ENCODE measurements at places on chromosomes 11 and 22.

DNA sequence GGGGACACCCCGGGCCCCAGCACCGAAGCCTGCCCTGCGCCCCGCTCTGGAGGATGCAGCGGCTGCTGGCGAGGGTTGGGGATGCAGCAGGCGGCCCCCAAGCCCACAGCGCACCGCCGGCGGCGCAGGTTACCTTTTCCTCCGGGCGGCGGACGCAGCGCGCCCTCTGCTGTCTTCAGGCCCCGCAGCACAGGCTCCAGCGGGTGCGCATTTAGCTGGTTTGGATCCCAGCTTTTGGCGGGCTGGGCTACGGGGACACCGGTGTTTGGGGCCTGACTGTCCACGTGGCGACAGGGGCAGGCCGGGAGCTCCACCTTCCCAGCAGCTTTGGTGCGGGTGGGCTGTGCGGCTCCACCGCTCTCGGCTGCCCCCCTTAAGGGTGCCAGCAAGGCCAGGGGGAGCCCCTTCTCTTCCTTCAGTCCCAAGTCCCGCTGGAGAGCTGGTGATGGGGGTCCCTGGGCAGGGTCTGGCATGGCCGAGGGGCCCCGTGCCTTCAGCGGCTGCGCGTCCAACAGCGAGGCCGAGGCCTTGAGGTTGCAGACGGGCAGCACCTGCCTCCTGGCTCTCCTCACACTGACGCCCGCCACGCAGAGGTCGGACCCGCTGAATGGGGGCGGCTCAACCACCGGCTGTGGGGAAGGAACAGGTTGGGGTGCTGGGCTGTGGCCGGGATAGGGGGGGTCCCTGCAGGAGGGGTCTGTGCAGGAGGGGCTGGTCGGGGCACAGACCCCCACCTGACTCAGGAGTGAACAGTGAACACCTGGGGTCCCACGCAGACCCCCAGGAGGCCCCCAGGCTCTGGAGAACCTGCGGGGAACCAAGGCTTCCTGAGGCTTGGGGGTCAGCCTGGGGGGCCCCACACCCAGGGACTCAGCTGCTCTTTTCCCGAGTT is 18.0 kb upstream of the IL17REL start:
- DNase-seq: peak; percentile 72

DNA sequence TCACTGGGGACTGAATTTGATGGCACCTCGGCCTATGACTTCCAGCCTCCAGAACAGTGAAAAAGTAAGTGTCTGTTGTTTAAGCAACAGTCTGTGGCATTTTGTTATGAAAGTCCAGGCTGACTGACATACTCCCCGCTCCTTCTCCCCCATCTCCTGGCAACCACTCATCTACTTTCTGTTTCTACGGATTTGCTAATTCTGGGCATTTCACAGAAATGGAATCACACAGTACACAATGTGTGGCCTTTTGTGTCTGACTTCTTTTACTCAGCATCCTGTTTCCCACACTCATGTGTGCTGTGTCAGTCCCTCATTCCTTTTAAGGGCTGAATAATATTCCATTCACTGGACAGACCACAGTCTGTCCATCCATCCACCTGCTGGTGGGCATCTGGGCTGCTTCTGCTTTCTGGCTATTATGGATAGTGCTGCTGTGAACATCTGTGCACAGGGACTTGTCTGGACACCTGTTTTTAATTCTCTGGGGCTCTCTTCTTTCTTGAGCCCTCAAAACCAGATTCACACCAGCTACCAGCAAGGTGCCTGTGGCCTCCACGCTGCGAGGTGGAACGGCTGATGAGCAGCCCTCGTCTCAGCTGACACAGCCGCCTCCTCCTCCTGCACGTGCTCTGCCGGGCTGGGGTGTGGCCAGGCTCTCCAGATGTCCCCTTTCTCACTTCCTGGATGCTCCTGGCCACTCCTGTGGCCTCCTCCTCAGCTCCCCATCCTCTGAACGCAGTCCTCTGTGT is 333.1 kb downstream of the CTTN start:
- DNase-seq: no peak

DNA sequence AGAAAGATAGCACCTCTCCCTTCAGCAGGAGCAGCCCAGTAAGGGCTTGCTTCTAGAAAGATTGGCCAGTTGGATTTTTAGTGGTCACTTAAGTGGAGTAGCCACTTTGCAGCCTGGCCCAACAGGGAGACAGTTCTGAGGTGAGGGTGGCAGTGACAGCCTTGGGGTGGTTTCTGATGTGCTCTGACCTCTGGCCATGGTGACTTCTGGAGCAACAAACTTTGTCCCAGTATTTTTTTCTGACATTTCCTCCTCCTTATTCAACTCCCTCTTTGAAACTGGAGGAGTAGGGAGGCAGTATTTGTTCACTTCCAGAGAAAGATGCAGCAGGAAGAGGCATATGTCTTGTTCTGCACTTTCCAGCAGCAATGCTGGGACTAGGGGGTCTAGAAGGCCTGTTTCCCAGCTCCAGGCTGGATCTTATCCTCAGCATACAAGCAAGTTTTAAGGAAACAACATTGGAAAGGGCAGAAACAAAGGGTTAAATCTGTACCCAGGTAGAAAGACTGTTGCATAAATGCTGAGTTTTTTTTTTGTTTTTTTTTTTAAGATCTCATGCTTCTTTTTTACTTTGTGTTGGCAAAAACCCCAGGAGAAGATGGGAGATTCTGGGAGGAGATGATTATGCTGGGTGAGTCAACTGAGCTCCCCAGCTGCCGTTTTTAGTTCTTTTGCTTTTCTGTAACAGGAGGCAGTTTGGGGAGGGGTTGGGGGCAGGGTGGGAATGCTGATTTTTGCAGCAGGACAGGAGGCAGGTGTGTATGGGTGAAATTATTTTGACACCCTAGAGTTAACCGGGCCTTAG is 37.2 kb downstream of the RCOR2 start:
- no peak for DNase-seq

GRCh38 chr11:111423250-111423615 is 44.2 kb upstream of the POU2AF1 start:
- no peak for DNase-seq

DNA sequence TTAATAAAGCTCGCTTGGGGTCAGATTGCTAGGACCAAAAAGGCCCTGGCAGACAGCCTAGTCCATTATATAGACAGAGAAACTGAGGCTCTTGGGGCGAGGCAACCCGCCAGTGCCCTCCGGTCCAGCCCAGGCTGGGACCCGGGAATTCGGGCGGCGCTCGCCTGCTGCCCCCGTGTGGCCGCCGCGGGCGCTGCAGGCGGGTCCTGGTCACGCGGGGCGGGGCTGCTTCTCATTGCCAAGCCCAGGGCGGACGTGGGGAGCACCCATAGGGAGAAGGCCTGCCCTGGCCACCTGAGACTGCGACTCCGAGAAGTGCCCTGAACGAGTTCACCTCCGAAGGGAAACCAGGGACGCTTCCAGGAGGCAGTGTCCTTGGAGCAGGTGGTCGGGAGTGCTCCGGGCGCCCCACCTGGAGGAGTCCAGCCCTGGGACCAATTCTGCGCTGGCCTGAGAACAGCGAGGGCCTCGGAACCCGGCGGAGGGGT is 36.0 kb upstream of the CSNK1E start:
- DNase-seq: peak; percentile 78

GRCh38 chr11:65572356-65573051 is at the start of gene FAM89B:
Gene FAM89B (plus strand): TSS chr11:65572538. CDS start chr11:65572670, 132 bp downstream.
- DNase-seq: peak; percentile 96

- DNase-seq: no peak
These were observed 659.9 kb upstream of the LUZP2 start for GRCh38 chr11:23836981-23837380.

DNA sequence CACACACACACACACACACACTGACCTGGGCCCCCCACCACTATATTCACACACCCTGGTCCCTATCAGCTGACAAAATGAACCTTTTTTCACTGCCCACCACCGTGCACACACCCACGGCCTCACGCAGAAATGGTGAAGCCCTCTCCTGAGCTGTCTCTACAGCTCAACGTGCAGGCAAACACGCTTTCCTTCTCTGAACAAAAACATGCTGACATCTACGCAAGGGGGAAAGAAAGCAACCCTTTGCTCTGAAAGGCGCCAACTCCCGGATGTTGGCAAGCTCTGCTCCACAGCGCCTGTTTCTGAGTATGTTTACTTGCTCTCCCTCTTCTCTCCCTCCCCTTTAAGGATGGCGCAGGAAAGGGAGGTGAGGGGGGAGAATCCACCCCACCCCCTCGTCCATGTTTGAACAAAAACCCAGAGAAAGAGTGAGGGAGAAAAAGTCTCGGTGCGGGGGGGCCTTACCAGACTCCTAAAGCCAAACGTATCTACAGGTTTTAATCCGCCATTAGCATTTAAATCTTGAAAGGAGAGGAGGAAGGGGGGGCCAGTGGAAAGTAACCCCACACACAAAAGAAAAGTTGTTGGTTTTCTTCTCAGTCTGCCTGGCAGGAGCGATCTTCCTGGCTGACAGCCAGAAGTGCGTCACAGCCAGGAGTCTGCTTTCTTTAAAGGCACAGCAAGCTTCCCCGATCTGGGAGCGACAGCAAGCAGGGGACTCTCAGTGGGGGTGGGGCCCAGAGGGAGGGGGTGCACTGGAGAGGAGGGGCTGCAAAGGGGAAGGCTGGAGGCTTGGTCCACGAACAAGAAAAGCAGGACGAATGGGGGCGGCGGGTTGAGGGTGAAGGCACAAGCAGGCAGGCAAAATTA is 39.6 kb downstream of the NUMA1 start:
- peak; percentile 98 for DNase-seq

Data from femur (tissue), 1 donor.